ENCODE measurements at places on chromosomes 4 and X.

GRCh38 chr4:174248407-174248806 lies 35.1 kb downstream of the FBXO8 start:
- no peak for DNase-seq

- no peak for DNase-seq
Measured at GRCh38 chr4:123556526-123556925, 159.9 kb downstream of the SPRY1 start.

- DNase-seq, result peak; percentile 74
Measured at GRCh38 chrX:107672955-107673378, 44.7 kb downstream of the PRPS1 start.

GRCh38 chr4:133151691-133152329 lies 2.7 kb downstream of the PCDH10 start:
- no peak for DNase-seq

GRCh38 chr4:53558065-53558801 lies 33.1 kb downstream of the LNX1 start:
- DNase-seq, result no peak

DNA sequence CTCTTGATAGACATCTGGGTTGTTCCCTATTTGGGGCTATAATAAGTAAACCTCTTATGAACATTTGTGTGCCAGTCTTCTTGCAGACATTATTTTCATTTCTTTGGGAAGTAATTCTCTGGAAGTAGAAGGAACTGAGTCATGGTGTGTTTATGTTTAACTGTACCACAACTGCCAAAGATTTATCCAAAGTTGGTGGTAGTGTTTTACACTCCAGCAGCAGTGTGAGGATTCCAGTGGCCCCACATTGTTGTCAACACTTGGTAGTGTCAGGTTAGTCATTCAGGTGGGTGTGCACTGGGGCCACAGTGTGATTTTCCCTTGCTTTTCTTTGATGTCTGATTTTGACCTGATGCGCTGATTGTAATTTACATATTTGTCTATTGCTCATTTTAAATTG lies 5.0 kb upstream of the UVSSA start:
- DNase-seq, result no peak

GRCh38 chr4:124437853-124438495 lies 274.6 kb downstream of the ANKRD50 start:
- no peak for DNase-seq

GRCh38 chr4:172983014-172983413 lies 185.6 kb upstream of the GALNT7 start:
- DNase-seq, result no peak

- DNase-seq, result no peak
Measured at GRCh38 chr4:180960743-180961401, 1282.3 kb upstream of the TENM3 start.

- DNase-seq, result no peak
Measured at GRCh38 chr4:111213531-111213930, 590.7 kb upstream of the PITX2 start.

GRCh38 chr4:152289941-152290340 lies 246.0 kb downstream of the FBXW7 start:
- DNase-seq, result no peak

DNA sequence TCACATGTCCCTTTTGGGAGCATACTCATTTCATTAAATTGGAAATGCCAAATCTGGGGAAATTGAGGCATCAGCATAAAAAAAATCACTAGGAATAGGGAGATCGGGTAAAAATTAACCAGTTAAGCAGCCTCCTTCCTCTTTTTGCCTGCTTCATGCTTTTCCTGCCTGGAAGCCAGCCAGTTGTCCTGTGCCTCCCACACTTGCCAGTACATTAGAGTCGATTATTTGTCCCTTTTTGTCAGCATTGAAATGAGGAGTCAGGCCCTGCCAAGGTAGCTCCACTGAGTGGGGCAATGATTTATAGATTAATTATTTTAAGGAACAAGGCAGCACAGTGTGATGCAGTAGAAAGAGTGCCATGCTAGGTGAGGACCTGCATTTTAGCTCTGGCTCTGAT lies 55.3 kb downstream of the SH2D1A start:
- no peak for DNase-seq

- DNase-seq, result no peak
Measured at GRCh38 chr4:141215030-141215429, 5.7 kb upstream of the ZNF330 start.

GRCh38 chr4:5420266-5420665 lies 288.1 kb downstream of the EVC2 start:
- no peak for DNase-seq

- DNase-seq, result no peak
Measured at GRCh38 chr4:39452153-39452859, 6.4 kb downstream of the RPL9 start.

DNA sequence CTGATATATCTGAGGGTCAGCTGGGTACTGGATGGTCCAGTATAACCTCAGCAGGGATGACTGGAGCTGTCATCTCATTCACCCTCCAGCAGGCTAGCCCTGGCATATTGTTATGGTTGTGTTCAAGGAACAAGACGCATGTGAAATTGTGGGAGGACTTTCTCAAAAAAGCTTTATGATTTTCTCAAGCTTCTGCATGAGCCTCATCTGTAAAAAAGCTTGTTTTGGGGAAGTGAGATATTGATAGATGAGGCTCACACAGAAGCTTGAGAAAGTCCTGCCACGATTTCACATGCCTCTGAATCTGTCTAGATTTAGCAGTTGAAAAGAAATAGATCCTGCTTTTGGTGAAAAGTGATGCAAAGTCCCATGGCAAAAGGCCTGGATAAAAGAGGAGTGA lies 93.4 kb downstream of the SPCS3 start:
- DNase-seq, result no peak

GRCh38 chr4:38957893-38958292 lies 74.3 kb downstream of the TMEM156 start:
- peak; percentile 11 for DNase-seq

DNA sequence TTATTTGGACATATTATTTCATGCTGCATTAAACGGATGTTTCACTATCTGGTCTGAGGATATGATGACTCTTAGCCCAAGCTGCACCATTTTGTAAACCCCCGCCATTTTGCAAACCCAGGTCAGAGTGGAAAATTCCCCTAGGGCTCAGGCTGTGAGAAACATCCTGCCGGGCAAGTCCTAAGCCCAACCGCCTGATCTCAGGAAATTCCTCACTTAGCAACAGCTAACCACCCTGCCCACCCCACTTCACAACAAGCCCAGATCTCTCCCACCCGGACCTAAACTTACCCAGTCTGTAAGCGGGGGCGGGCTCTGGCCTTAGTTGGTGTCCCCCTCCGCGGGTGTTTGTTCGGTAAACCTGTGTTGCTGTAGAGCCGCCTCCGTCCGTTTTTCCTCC lies 2747.1 kb downstream of the PCDH7 start:
- no peak for DNase-seq

DNA sequence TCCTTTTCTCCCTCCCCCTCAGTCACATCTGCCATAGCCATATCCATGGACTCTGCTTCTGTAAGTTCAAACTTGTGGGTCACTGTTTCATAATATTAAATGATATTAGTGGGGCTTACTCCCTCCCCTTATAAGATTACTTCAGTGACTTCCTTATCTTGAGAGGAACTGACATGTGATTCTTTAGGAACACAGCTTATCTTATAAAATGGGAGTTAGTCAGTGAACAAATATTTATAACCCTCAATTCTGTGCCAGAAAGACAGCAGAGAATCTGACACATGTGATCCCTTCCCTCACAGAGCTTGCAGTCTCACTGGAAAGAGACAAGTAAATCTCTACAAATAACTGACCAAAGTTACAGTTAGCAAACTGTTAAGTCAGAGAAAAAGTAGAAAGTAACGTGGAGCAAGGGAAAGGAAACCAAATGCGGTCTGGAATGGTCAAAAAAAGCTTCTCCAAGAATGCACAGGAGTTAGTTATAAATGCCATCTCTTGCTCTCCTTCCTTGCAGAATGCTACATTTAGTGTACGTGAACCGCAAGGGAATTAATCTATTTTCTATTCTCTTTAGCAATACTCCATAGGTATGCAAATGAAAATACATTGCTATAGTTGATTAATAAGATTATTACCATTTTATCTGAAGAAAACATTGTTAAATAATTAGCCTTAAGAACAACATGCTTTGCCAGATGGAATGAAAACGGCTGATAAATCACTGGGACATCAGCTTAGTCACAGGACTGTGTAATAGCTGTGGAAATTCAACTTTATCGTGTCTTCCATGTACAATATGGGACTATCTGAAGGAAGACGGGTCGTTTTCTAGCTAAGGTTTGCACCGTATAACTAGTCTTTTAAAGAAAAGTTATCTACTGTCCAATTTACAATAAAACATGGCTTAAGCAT lies 29.0 kb downstream of the SGMS2 start:
- no peak for DNase-seq

GRCh38 chr4:38914854-38915253 lies 47.2 kb downstream of the FAM114A1 start:
- DNase-seq, result no peak

GRCh38 chr4:2057382-2058065 lies 1.6 kb upstream of the NAT8L start:
- no peak for DNase-seq

- no peak for DNase-seq
Measured at GRCh38 chrX:47633689-47634590, 4.2 kb upstream of the CFP start.

GRCh38 chr4:88008122-88008742 lies 797 bp downstream of the PKD2 start:
- peak; percentile 8 for DNase-seq

DNA sequence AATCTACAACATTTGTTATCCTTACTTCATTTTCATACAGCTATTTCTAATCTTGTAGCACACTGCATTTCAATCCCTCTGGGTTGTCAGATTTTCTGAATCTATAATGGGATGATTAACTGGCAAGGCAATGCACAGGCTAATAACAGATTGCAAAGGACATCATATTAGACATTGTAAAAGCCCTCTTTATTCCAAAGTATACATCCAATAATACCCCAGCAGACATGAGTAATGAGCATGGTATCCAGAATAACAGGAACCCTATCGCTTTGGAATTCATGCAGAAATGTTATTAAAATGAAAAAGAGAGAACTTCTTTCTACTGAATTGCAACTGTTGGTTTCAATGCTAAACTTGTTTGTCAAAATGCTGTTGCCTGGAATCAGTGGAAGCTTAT lies 122.9 kb downstream of the C4orf33 start:
- no peak for DNase-seq

DNA sequence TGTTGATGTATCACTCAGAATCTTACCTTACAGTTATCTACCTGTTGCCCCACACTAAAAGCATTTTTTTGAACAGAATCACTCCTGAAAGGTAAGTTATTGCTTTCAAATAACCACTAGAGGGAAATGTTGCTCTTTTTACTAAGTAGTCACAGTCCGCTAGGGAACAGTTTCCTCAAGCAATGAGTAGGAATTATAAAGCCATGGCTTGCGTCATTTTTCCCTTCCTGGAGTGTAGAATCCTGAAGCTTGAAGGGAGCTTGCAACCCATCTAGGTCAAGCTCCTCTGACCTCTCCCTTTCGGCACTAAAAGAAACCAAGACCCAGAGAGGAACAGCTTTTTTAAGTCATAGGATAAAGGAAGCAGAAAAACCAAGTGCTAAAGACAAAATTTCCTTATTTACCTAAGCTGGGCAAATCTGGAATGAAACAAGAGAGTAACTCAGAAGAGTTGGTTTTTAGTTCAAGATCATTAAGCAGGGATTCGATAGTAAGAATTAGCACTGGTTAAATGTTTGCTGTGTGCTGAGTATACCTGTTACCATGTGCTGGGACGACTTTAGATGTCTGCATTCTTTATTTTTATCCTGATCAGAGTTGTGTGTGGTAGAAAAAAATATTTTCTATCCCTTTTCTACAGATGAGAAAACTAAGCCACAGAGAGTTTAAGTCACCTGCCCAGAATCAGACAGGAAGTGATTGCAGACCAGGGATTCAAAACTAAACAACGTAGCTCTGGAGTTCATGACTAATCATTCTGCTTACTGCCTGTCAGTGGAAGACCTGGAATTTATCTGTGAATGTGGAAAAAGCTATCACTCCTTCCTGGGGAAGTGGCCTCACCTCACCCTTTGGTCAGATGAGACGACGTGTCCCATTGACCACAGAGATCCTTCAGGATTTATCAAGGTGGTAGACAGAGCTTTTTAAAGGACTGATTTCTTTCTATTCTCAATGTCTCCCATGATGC lies 631.5 kb downstream of the RAB28 start:
- no peak for DNase-seq

DNA sequence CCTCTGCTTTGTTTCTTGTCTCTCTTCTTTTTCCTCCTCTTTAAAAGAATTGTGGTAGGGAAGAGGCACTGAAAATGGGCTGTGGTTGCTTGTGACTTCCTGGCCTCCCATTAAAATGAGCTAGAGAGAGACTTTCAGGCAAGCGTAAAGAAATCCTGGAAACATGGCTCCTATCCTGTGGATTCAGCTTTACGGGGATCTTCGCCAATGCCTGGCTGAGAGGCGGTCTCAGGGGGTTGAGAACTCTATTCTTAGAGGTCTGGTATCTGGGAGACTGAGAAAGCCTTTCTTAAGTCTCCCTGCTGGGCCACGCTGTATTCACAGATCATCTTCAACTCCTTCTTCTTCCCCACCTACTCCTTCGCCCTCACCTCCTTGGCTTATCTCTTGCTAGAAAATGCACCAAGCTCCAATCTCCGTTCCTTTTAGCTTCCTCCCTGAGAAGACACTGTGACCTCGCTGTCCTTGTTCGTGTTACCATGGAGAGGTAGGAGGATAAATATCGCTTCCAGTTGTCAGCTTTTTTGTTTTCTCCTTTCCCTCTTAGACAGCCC lies 542 bp upstream of the KLF8 start:
- no peak for DNase-seq

DNA sequence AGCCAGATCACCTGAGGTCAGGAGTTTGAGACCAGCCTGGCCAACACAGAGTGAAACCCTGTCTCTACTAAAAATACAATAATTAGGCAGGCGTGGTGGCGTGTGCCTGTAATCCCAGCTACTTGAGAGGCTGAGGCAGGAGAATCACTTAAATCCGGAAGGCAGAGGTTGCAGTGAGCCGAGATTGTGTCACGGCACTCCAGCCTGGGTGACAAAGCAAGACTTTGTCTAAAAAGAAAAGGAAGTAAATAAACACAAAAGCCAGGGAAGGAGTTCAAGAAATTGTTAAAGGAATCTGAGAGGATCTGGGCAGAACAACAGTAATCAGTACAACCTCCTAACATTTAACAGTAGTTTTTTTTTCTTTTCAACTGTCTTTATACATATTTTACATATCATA lies 48.7 kb upstream of the ARHGEF6 start:
- no peak for DNase-seq

GRCh38 chr4:4217113-4217512 lies 9.6 kb downstream of the OTOP1 start:
- no peak for DNase-seq

DNA sequence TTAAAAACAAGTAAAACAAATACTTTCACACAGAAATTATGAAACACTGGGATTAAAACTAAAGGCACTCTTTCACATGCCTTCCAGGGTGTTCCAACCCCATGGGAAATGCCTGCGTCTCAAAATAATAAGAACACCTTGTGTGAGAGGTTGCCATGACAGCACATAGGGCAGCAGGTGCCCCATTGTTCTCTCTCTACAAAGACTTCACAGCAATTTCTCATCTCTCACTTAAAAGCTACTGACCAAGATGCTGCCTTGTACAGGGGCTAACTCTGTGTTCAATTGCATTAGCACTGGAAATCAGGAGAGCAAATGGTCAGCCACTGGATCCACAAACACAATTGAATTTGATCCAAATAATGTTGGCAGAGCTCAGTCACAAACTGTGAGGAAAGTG lies 102.5 kb upstream of the GALNTL6 start:
- DNase-seq, result no peak

All from stimulated activated CD4-positive, alpha-beta T cell treated with anti-CD3 and anti-CD28 coated beads, Interleukin-4, amount 100 ng/mL, for 24 hours (primary cell).